ENCODE measurements at places on chromosomes 6 and 20. TPM values are rescaled to one million over a fixed set of nuclear protein-coding genes. Genes with fewer than 3 reads are reported as not detected.

Gene TGM2
- total RNA-seq, result 70.3 TPM

Gene MTFR2
- 0.80 TPM for total RNA-seq

Gene WFDC6
- total RNA-seq, result not detected

Gene ARMH2
- total RNA-seq, result not detected

Gene PTGIS
- total RNA-seq, result 89.7 TPM

Gene ALDH8A1
- 3.3 TPM for total RNA-seq

Gene RPP21
- total RNA-seq, result 36.7 TPM

Gene SLC17A9
- 3.8 TPM for total RNA-seq

Gene DDRGK1
- 68.2 TPM for total RNA-seq

Gene MBOAT1
- total RNA-seq, result 37.9 TPM

DNA sequence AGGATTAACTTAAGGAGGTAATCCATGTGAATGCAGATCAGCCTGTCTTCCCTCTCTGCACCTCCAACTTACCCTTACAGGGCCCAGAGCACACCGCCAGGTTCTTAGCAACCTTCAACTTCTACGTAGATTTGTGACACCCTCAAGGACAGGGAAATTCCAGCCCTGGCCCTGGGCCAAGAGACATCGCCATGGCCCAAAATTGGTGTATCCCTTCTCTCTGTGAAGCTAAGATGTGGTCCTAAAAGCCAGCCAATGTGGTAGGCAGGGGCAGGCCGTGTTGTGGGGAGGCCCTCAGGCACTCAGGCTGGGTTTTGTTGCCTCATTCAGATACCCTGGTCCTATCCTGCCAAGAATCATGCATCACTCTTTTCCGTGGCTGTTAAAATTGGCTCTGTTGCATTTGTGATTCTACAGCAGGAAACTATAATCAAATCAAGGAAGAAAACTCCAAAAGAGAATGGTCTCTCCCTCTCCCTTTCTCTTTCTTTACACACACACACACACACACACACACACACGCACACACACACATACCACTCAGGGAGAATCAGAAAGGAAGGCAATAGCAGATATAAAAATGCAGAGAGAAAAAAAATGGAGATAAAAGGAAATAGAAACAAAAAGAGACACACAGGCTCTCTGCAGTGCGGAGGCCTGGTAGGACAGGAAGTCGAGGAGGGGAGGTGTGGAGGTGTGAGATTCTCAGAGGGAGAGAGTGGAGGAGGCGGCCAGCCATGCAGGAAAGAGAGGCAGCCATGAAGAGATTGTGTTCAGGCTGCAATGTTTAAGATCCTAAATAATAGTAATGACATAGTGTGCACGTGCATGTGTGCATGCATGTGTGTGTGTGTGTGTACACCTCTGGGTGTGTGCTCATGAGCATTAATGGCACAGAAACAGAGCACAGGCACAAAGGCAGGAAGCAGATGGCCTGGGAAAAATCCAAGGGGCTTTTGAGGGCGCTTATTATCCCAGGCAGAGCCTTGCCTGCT is 201.8 kb upstream of the LRFN2 start:
- DNase-seq, result no peak

GRCh38 chr20:44660581-44660980 is 9.1 kb upstream of the ADA start:
- no peak for DNase-seq

GRCh38 chr6:41781366-41781730 is 766 bp downstream of the PRICKLE4 start:
- DNase-seq, result no peak

- DNase-seq, result no peak
These were observed 33.4 kb downstream of the SNX5 start for GRCh38 chr20:17935186-17935585.

DNA sequence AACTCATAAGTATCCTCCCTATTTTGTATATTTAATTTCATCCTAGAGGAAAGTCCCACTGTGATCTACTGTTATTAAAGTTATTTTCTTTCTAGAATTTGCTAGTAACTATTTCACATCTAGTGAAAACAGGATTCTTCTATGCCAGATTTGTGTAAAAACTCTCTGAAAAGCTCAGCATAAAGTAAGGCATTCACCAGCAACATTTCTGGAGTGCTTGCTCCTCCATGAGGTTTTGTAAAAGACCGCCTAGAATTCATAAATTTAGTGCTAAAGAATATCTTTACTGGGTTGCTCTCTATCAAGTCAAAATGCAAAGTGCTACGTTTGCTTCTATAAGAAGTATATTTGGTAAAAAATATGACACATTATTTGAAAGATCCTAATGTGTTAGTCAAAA is 173.5 kb upstream of the IRAK1BP1 start:
- no peak for DNase-seq

DNA sequence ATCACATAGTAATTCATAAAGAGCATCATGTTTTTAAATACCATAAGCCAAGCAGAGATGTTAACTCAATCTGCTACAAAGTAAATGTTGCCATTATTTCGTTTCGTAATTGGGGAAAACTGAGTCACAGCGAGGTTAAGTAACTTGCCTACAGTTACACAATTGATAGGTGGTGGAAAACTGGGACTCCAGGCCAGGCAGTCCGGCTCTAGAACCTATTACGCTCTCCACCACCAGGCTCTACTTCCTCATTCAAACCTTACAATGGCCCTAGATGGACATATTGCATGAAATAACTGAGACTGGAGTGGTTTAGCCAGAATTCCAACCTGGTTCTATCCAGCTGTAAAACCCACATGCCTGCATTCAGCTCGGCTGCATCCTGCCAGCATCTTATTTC is 58.2 kb downstream of the LINC00237 start:
- no peak for DNase-seq

DNA sequence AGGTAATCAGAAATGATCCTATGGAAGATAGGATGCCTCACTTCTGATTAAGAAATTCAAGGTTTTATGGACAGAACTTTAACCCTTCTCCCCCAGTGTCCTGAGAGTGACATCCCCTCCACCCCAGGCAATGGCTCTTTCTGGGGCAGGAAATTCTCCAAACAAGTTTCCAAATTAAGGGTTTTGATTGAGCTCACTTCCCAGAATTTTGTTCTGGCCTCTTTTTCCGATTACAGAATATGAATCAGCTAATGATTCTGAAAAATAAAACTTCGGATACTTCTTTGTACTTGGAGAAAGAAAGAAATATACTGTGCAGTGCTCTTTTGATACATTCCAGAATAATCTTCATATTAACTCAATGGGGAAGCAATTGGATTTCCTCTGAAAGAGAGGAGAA is 32.8 kb upstream of the TASP1 start:
- DNase-seq, result no peak

DNA sequence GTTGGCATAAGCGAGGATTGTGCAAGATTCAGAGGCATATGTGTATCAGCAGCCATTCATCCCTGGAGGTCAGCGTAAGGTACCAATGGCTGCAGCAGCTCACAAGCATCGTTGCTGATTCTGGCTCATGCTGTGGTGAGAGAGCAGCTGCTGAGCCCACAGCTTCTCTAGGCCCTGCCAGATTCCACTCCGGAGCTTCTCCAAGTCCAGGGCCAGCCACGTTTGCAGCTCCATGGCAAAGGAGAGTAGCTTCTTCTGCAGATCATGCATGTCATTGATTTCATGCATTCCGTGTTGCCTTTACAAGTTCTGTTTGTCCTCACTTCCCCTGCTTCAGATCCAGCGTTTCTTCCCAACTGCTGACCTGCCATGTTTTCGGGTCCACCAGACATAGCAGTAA is 474.8 kb upstream of the ID4 start:
- DNase-seq, result no peak

DNA sequence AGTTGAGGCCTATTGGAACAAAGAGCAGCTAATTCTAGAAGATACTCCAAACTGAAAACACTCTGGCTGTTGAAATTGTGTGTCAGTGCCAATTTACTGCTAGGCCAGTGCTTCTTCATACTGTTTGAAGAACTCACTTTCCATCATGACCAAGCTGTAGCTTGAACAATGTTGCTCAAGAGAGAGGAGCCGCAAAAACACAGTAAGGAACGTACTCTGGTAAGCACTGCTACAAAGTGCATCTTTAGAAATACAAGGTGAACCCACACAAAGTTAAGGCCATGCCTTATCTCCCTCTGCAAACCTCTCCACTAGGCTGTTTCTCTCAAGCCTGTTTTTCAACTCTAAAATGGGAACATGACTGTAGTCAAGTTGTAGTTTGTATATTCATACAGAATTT is 74.5 kb upstream of the TULP1 start:
- no peak for DNase-seq

- DNase-seq, result no peak
These were observed 6.0 kb downstream of the PDYN start for GRCh38 chr20:1987826-1988225.

GRCh38 chr6:36769676-36770499 is 69.4 kb downstream of the CPNE5 start:
- DNase-seq, result no peak
